ENCODE measurements at places on chromosomes 13 and 19. TPM values are rescaled to one million over a fixed set of nuclear protein-coding genes. Genes with fewer than 3 reads are reported as not detected.

DNA sequence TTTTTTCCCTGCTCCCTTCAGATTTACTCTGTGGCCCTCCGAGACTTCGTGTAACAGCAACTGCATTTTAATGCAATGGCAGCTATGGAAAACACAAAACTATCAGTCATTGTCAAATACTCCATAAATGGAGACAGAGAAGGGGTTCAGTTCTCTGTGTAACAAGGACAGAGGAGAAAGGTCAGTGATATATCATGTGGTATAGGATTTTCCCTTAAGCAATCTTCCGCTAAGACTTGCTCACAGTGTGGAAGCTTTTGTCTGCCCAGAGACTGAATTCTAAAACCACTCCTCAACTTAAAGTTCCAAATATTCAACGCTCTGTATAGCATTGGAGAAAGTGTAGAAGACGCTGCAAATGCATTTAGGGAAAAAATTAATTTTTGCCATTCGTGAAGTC, 111.3 kb upstream of the EDNRB start:
- H3K4me3 ChIP-seq = no peak overlapping the region
- DNase-seq = no peak
- no peaks in the 10 kb centered on the region for H3K36me3 ChIP-seq
- no peaks in the 10 kb centered on the region for H3K27me3 ChIP-seq
- H3K27ac ChIP-seq = no peak overlapping the region

DNA sequence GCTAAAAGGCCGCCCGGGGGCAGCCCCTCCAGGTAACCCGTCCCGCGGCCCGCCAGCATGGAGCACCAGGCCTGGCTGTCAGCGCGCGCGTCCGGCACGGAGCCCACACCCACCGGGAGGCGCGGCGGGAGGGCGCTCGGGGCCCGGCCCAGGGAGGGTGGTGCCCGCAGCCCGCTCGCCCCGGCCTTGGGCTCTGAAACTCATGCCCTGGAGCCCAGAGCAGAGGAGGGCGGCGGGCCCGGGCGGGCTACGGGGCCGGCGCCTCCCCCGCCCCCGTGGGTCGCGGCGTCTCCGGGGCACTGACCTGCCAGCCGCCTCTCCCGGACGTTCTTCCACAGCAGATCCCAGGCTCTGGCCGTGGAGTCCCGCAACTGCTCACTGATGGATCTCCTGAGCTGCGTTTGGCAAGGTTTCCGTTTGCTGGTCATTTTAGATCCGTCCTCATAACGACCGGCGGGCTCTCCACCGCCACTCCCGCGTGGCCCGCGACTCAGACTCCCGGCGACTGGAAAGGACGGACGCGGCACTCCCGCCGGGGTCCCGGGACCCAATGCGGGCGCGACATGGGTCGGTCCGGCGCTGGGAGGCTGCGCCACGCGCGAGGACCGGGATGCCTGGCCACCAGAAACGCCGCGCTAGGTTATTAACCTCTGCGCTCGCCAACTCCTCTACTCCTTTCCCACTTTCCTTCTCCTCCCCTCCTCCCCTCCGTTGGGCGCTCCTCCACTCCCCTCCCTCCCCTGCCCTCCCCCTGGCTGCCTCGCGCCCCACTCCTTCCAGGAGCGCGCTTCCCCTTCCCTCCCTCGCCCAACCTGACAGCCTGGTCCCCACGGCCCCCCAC, 64.7 kb upstream of the STARD13 start:
- peak; percentile 76 for DNase-seq
- H3K4me3 ChIP-seq = peak overlapping the region; percentile 83
- peaks cover 16% of the 10 kb centered on the region for H3K4me1 ChIP-seq
- no peaks in the 10 kb centered on the region for H3K27me3 ChIP-seq

- no peak overlapping the region for H3K27ac ChIP-seq
- no peaks in the 10 kb centered on the region for H3K36me3 ChIP-seq
- no peaks in the 10 kb centered on the region for H3K4me1 ChIP-seq
- DNase-seq = no peak
- H3K27me3 ChIP-seq = no peaks in the 10 kb centered on the region
Observed at GRCh38 chr19:6694147-6694815, 24.3 kb upstream of the TNFSF14 start.

GRCh38 chr19:42051166-42052115, 18.6 kb downstream of the GRIK5 start:
- DNase-seq = no peak
- H3K27ac ChIP-seq = no peak overlapping the region
- no peaks in the 10 kb centered on the region for H3K36me3 ChIP-seq
- H3K27me3 ChIP-seq = no peaks in the 10 kb centered on the region
- H3K4me3 ChIP-seq = no peak overlapping the region

DNA sequence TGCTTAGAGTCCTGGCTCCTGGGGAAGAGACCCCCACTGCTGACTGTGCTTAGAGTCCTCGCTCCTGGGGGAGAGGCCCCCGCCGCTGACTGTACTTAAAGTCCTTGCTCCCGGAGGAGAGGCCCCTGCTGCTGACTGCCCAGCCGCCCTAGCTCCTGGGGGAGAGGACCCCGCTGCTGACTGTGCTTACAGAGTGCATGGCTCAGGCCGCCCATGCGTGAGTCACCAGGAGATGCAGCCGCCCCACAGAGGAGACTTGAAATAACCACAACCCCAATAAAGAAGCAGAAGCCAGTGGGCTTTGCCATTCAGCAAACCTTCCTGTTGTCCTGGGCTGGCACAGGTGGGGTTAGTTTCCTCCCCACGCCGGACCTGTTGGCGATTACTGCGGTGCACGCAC, 79.2 kb upstream of the C13orf46 start:
- no peaks in the 10 kb centered on the region for H3K4me1 ChIP-seq
- H3K4me3 ChIP-seq = no peak overlapping the region
- no peaks in the 10 kb centered on the region for H3K27me3 ChIP-seq
- peaks cover 10% of the 10 kb centered on the region for H3K36me3 ChIP-seq

- H3K4me3 ChIP-seq = no peak overlapping the region
- H3K36me3 ChIP-seq = no peaks in the 10 kb centered on the region
- H3K27me3 ChIP-seq = no peaks in the 10 kb centered on the region
- H3K4me1 ChIP-seq = peaks cover 8% of the 10 kb centered on the region
Observed at GRCh38 chr19:51398096-51398704, 7.8 kb upstream of the C19orf84 start.

Gene LRFN3
- polyA plus RNA-seq = 10.7 TPM

DNA sequence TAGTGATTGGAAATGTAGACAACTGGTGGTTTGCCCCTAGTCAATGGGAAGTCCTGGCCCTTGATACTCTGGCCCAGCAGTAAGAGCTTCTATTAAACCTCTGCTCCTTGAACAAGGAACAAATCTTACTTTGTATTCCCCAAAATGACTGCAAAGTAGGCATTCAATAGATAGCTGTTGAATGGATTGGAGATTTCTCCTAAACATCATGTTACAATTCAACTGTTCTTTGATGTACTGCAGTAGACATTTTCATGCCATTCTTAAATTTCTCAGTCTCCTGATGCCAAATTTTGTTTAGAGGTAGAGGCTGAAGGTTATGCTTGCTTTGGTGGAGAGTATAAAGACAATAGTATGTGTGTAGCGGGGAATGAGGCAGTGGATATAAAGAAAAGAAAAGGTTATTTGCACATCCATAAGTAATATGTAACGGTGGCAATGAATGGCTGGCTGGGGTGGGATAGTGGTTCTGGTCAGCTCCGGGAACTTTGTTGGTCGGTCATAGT, 12.8 kb downstream of the MIR17HG start:
- peaks cover 4% of the 10 kb centered on the region for H3K36me3 ChIP-seq
- no peak overlapping the region for H3K27ac ChIP-seq
- no peaks in the 10 kb centered on the region for H3K4me1 ChIP-seq
- no peak overlapping the region for H3K4me3 ChIP-seq
- no peak for DNase-seq

GRCh38 chr19:45774765-45775164, 5.7 kb upstream of the SIX5 start:
- H3K27me3 ChIP-seq = no peaks in the 10 kb centered on the region
- peaks cover 32% of the 10 kb centered on the region for H3K36me3 ChIP-seq
- H3K27ac ChIP-seq = peak overlapping the region; percentile 0
- H3K4me3 ChIP-seq = no peak overlapping the region

Gene GRK1
- 0.16 TPM for polyA plus RNA-seq

Gene ZNF681
- 5.1 TPM for polyA plus RNA-seq

DNA sequence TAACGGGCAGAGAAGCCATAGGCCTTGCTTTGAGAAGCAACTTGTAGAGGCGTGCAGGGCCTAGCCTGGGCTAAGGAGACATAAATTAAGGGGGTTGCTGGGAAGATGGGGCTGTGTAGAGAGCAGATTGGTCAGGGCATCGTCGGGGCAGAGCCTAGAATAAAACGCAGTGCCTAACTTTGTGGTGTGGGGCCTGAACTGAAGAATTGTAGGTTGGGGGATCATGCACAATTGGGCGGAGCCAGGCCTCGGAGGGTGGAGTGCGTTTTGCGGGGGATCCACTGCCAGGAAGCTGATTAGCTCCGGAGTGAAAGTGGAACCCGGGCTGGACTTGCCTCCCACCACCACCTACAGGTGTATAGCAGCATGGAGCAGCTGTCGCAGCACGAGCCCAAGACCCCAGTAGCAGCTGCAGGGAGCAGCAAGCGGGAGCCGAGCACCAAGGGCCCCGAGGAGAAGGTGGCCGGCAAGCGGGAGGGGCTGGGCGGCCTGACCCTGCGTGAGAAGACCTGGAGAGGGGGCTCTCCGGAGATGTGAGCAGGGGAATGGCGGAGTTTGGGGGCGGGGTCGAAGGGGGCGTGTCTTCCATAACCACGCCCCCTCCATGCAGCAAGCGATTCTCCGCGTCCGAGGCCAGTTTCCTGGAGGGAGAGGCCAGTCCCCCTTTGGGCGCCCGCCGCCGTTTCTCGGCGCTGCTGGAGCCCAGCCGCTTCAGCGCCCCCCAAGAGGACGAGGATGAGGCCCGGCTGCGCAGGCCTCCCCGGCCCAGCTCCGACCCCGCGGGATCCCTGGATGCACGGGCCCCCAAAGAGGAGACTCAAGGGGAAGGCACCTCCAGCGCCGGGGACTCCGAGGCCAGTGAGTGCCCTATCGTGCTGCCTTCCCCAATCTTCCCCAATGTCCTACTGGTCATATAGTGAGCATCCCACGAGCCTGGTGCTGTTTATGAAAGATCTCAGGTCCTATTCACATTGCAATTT, 13.8 kb downstream of the DNASE2 start:
- H3K36me3 ChIP-seq = no peaks in the 10 kb centered on the region
- no peak overlapping the region for H3K27ac ChIP-seq
- peak overlapping the region; percentile 41 for H3K4me3 ChIP-seq
- H3K27me3 ChIP-seq = peaks cover 3% of the 10 kb centered on the region

Gene TSHZ3
- 6.2 TPM for polyA plus RNA-seq

Gene NRTN
- 2.3 TPM for polyA plus RNA-seq

DNA sequence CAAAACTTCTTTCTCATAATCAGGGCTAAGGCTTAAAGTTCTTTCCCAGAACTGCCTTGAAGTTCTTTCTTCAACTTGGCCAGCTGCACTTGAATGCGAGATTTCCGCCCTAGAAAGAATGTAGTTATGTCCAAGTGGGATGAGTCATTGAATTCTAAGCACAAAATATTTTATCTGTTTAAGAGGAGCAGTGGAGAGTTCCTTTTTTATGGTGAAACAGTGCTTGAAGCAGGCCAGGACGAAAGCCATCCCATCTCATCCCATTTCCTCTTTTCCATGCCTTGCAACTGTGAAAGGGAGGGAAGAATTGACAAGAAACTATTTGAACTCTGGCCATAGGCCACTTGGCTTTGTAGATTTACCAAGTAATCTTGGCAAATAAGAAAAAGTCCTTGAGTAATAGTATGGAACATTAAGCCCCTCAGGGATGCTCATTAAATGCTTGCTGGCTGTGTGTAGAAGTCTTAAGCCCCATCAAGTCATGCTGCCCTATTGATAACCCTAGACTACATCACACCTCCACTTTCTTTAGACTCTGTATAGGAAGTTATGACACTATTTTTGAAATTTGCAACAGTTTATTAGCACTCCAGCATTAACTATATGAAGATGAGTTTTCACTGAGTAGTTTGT, 174.5 kb downstream of the KCTD12 start:
- DNase-seq = peak; percentile 37
- H3K36me3 ChIP-seq = no peaks in the 10 kb centered on the region
- no peaks in the 10 kb centered on the region for H3K27me3 ChIP-seq
- H3K4me1 ChIP-seq = no peaks in the 10 kb centered on the region
- H3K27ac ChIP-seq = no peak overlapping the region

DNA sequence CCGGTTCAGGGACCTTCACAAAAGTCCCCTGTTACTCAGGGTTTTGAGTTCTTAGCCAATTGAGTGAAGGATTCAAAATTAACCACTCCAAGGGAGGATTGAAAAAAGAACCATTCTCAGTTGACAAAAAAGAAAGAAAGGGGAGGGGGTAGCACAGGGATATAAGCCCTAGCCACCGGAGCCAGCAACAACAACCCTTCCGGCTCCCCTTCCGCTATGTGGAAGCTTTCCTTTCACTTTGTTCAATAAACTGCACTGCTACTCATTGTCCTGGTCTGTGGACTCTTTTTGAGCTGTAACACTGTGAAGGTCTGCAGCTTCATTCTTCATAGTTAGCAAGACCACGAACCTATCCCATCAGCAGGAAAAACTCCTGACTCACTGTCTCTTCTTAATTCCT, 1488.1 kb upstream of the PRR20A start:
- no peaks in the 10 kb centered on the region for H3K4me1 ChIP-seq
- H3K27ac ChIP-seq = no peak overlapping the region
- H3K27me3 ChIP-seq = no peaks in the 10 kb centered on the region
- no peak overlapping the region for H3K4me3 ChIP-seq

DNA sequence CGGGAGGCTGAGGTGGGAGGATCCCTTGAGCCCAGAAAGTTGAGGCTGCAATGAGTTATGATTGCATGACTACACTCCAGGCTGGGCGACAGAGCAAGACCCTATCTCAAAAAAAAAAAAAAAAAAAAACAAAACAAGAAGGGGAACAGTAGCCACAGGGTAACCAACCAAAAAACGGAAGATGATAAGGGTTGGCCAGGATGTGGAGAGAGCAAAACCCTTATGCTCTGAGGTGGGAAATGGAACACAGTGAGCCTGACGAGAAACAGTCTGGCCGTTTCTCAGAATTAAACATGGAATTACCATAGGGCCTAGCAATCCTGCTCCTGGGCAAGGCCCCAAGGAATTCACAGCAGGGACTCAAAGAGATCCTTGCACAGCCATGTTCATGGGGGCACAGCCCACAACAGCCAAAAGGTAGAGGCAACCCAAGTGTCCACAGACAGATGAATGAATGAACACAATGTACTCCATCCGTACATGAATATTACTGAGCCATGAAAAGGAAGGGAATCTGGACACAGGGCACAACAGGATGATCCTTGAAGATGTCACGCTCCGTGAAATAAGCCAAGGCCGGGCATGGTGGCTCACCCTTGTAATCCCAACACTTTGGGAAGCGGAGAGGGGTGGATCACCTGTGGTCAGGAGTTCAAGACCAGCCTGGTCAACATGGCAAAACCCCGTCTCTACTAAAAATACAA, 11.3 kb downstream of the NMRK2 start:
- H3K27ac ChIP-seq = no peak overlapping the region
- no peaks in the 10 kb centered on the region for H3K27me3 ChIP-seq
- no peaks in the 10 kb centered on the region for H3K36me3 ChIP-seq
- no peak for DNase-seq
- no peaks in the 10 kb centered on the region for H3K4me1 ChIP-seq
- no peak overlapping the region for H3K4me3 ChIP-seq

Gene TRPM4
- polyA plus RNA-seq = 17.5 TPM

DNA sequence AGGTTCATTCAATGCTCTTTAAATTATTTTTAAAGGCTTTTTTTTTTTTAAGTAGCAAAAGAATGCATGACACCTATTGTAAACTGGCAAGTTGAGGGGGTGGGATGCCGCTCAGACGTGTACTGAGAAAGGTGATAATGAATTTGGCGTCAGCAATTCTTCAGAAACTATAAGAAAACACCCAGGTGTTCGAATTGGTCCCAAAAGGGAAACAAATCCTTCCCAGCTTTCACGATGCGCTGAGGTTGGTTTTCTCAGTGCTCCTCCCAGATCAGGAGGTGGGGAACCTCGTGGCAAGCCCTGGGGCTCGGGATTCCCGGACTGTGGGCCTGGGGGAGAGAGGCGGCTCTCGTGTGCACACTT, 543 bp upstream of the FAM124A start:
- H3K4me1 ChIP-seq = peaks cover 4% of the 10 kb centered on the region
- peak overlapping the region; percentile 47 for H3K4me3 ChIP-seq
- H3K27me3 ChIP-seq = peaks cover 53% of the 10 kb centered on the region
- H3K27ac ChIP-seq = no peak overlapping the region
